ENCODE measurements at places on chromosomes 12 and 14.
A peak's percentile ranks its signal among the peaks of the same experiment; 100 is the strongest.

GRCh38 chr12:50058743-50059312 lies 1.4 kb downstream of the ASIC1 start:
- no peak for DNase-seq

- DNase-seq, result no peak
Observed at GRCh38 chr14:31945074-31945613, 132.0 kb upstream of the ARHGAP5 start.

DNA sequence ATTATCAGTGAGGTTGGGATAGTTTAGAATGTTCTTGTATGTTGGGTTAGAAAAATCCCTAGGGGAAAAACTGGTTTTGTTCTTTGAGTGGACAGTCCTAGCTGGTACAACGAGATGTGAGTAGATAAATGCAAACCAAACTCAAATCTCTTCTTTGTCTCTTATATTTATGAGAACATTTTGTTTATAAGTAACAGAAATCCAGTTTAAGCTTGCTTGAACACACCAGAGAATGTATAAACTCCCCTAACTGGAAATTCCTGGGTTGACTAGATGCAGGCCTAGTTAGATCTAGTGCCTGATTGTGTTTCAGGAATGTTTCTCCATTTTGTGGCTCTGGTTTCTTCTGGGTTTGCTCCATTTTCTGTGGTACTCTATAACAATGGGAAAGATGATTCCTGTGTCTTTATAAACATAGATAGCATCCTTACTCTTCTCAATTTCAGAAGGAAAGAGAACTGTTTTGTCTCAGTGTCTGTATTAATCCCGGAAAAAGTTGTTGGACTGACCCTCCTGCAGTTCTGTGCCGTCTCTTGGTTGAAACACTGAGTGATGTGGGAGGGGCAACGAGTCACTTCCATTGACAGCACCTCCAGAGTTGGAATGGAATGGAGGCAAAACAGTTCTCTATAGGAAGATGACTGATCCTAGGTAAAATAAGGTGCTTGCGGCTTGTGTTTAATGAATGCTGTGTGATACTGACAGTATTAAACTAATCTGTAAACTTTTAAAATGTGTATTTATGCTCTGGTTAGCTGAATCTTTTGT lies 244.8 kb downstream of the TMTC2 start:
- no peak for DNase-seq

GRCh38 chr14:59303216-59303615 lies 114.7 kb downstream of the DAAM1 start:
- no peak for DNase-seq

DNA sequence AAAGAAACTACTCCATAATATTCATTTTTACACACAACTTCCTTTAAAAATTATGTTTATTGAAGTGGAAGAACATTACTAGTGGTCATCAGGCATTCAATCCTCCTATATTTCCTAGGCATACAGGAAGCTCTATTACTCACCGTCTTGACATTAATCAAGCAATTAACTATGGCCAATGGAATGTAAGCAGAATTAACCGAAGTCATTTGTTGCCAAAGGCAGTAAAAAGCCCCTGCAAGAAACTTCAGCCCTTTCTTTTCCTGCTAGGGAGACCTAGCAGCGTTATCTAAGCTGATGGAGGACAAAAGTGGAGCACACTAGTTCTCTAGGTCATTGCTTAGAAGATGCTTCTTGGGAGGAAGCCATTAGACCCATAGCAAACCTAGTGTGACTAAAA lies 399.6 kb downstream of the KCNH5 start:
- DNase-seq, result no peak

DNA sequence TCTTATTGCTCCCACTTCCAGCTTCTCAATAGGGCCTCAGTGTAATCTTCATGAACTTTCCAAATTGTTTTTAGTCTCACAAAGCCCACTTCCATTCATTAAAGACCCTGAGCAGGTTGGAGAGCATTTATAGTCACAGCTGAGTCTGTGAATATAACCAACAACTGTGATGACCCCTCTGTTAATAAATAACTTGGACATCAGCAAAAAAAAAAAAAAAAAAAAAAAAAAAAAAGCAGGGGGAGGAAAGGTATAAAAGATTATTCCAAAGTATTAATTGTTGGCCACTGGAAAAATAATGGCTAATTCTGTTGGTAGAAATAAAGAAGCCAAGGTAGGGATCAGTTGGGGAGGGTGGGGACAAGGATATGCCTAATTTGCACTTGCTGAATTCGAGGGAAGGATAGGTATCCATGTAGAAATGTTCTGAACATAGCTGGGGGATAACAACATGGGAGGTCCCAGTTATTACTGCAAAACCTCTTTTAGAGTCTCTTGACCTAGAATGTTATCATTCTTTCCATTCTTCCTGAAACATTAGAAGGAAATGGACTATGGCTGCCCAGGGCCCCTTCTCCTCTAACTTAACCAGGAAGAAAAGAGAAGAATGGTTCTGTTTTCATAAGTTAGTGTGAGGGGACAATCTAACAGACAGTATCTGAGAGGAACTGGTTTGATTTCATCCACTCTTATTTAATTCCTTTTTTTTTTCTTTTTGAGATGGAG lies 56.5 kb downstream of the SAMD4A start:
- no peak for DNase-seq

DNA sequence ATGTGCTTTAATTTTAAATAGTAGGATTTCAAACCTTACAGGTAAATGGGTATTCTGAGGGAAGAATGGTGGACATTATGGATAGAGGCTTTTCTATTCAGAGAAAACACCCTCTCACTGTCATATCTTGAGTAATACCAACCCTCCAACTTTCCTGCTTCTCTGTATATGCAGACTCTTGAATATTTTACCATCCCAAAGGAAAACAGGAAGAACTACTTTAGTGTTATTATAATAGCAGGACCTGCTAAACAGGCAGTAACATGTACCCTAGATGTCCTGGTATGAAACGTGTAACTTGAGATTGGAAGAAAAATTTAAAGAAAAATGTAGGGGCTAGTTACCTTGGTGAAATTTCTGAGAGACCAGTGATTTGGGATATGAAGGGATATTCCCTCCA lies 82.9 kb upstream of the TRHDE start:
- no peak for DNase-seq

- DNase-seq, result no peak
Observed at GRCh38 chr12:87157791-87158190, 871.4 kb downstream of the C12orf50 start.

GRCh38 chr12:118016424-118017264 lies at the start of gene RFC5:
TSS of gene RFC5 (plus strand) at chr12:118016703. CDS start at chr12:118016828, 125 bp downstream.
- DNase-seq, result peak; percentile 98

DNA sequence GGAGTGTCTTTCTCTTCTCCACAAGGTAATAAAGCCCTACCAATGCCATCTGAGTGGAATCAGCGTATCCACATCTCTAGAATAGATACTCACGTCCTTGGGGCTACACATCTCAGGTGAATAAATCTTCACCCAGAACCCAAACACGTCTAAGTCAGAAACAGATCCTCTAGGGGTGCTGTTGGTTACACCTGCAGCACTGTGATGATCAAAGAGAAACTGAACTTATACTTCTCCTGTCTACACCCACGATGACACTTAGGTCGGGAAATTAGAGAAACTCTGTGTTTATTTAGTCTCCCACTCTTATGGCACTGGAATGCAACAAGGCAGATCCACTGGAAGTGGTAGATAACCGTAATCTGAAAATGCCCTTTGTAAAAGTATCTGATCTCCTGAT lies 46.2 kb downstream of the WIF1 start:
- DNase-seq, result no peak

- DNase-seq, result peak; percentile 90
Observed at GRCh38 chr14:23237772-23238594, at the start of gene RNF212B. TSS of gene RNF212B (plus strand) at chr14:23237936. CDS start at chr14:23240346, 2,410 bp downstream.

GRCh38 chr14:50947446-50947845 lies 3.2 kb upstream of the PYGL start:
- DNase-seq, result no peak

GRCh38 chr12:50569321-50569720 lies 64.5 kb downstream of the DIP2B start:
- no peak for DNase-seq

GRCh38 chr12:42705863-42706262 lies 116.3 kb upstream of the PRICKLE1 start:
- no peak for DNase-seq

DNA sequence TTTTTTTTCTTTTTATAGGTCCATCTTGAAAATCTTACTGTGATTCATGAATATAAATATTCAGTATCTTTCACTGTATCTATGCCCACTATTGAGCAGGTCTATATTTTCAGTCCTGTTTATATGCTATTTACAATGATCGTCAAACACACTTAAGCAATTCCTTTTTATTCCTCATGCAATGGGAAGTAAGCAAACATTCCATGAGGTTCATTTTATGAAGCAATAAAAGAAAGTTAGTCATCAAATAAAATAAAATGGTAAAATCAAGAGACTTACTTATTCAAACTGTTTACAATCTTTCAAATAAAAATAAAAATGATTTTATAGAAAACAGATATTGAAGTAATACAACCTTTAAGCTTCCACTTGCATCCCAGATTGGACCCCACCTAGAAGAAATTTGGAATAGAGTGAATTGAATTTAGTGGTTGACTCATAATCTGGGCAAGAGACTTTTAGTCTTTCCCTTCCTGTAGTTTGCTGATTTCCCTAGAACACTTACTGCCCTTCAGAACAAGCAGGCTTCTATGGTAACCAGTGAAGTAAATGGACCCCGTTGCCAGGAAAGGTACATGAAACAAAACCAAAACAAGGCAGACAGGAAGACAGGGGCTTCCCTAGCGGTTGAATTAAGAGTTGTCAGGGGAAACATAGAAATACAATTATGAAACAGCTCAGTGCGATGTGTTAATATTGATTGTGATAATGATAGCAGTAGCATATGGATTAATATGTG lies 241.0 kb upstream of the ATP2B1 start:
- DNase-seq, result no peak

GRCh38 chr12:111964935-111965334 lies 48.0 kb downstream of the TMEM116 start:
- no peak for DNase-seq

GRCh38 chr12:67794161-67794560 lies 145.6 kb downstream of the DYRK2 start:
- no peak for DNase-seq

- no peak for DNase-seq
Observed at GRCh38 chr14:94424371-94424770, 28.2 kb downstream of the SERPINA11 start.

GRCh38 chr12:80761838-80762237 lies 45.1 kb downstream of the MYF5 start:
- no peak for DNase-seq

- no peak for DNase-seq
Observed at GRCh38 chr14:94659256-94659655, 47.1 kb downstream of the SERPINA3 start.

- no peak for DNase-seq
Observed at GRCh38 chr12:78865516-78865915, 942 bp downstream of the SYT1 start.

GRCh38 chr12:104790296-104791125 lies 167.6 kb downstream of the SLC41A2 start:
- peak; percentile 43 for DNase-seq

GRCh38 chr12:18461758-18462157 lies 200.4 kb downstream of the PIK3C2G start:
- no peak for DNase-seq

DNA sequence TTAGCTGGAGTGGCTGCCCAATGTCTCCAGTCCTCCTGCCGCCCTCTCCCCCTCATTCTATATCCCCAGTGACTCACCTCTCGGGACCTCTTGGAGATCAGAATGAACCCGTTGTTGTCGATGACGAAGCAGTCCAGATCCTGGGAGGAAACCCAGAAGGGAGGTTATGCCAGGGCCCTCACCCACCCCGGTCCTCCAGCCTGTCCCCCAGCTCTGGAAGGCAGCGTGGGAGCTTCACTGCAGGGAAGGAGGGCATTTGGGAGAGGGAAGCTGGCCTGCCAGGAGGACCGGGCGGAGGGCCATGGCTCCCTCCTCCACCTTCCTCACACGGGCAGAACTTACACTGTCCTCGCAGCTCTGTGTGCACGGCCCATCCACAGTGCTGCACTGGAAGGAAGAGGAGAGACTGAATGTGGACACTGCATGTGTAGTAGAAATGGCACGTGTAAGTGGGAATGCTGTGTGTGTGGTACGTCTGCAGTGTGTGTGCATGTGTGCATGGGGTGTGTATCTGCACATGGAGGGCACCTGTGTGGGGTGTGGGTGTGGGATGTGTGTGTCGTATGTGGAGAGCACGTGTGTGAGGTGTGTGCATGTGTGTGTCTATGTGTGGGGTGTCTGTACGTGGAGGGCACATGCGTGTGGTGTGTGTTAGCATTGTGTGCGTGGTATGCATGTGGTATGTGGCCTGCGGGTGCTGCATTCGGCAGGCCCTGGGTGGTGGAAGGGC lies 10.0 kb upstream of the LRTM2 start:
- no peak for DNase-seq

GRCh38 chr14:31758941-31759340 lies 197.7 kb downstream of the NUBPL start:
- DNase-seq, result no peak

DNA sequence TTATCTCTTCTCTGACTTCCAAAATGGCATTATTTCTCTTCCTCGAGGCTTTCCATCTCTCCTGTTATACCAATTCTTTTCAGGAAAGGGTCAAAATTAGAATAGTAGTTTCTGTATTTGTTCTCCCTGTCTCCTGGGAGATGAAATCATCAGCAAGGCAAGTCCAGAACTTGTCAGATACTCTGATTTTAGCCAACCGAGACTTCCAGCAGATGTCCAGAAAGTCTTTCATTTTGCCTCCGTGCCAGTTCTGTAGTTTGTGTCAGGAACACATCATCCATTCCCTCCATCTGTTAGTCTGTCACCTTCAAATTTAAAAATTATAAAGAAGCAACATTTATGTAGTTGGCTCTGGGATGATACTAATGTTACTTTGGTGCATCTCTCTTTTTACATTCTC lies 275.7 kb downstream of the CCDC59 start:
- no peak for DNase-seq

DNA sequence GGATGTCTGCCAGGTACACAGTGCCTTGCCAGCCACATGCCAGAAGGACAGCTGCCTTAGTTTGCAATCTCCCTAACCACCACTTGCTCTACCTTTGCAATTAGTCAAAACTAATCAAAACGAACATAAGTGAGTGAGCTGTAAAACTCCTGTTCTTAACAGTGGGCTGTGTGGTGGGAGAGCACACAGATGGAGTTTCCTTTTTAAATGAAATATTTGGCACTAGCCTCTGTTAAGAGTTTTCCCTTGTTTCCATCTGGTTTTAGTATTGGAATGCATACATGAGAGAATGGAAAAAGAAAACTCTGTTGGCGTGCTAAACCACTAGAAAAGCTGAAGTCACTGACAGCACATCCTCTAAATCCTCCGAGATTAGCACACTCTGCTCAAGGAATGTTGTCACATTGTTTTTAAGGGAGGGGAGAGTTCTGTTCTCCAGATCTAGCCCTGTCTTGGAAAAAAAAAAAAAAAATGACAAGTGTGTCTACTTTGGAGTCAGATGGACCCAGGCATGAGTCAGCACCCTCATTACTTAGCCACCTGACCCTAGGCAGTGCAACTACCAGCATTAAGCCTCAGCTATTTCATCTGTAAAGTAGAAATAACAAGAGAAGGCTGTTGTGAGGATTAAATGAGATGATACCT lies 83.9 kb downstream of the STXBP6 start:
- no peak for DNase-seq

- DNase-seq, result no peak
Observed at GRCh38 chr12:53726341-53726740, 911 bp downstream of the CALCOCO1 start.
